Brain (organoid and tissue), 16 donors: ENCODE measurements at places on chromosomes 5 and 9. TPM values are rescaled to one million over a fixed set of nuclear protein-coding genes. Genes with fewer than 3 reads are reported as not detected.

DNA sequence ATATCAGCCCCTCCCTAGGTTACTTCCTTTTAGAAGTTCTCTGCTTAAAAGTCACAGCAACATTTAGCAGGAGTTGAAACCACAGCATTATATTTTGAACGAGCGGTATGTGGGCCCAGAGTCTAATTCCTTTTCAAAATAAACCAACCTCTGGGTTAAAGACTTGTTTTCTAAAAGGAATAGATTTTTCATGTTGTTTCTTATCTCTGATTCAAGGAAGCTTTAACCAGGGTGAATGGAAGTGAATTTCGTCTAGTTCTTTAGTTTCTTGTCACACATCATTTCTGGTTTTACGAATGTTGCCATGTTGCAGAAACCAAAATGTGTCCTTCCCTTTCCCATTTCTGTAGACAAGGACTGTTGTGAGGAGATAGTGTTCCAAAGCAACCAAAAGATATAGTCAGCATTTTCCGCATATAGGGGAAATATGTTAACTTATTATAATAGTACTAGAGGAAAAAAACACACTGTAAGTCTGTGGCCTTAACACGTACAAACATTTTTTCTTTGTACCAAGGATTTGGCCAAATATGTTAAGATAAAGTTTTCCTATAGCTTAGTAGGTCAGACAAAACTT, 142.4 kb downstream of the PCSK5 start:
- no peak for DNase-seq

DNA sequence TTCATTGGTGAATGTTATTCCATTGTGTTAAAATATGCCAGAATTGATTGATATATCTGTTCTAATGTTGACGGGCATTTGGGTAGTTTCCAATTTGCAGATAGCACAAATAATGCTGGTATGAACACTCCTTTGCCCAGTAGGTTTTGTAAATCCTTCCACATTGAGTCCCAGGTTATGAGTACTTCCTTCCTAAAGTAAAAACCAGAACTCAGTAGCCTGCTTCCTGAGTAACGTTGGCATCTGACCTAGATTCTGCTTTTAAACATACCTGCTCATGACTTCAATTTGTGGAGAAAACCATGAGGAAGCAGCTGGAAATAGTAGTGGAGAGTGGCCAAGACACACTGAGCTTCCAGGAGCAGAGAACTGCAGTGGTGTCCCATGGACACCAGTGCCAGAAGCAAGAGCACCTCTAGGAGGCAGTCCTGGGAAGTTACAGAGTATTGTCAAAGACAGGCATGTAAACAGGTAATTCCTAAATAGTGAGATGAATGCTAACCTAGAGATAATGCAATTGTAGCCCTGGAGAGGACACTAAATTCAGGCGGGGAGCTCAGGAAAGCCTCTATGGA, 24.3 kb upstream of the RASGRF2 start:
- no peak for DNase-seq

DNA sequence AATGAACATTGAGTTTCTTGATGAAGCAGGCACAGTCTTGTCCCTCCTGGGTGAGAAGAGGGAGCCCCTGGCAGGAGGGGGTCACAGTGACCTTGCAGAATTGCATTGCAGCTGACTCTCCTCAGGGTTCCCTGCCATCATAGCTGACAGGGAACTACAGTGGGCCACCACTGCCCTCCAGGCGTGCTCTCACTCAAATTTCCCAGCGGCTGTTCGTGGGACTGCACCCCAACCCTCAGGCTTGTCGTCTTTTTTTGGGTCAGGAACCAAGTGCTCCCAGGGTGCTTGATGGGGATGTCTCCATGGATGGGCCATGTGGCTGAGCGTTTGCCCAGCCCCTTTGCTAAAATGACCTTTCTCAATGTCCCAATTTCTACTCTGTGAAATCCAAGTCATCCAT, 215.8 kb downstream of the MELK start:
- no peak for DNase-seq

DNA sequence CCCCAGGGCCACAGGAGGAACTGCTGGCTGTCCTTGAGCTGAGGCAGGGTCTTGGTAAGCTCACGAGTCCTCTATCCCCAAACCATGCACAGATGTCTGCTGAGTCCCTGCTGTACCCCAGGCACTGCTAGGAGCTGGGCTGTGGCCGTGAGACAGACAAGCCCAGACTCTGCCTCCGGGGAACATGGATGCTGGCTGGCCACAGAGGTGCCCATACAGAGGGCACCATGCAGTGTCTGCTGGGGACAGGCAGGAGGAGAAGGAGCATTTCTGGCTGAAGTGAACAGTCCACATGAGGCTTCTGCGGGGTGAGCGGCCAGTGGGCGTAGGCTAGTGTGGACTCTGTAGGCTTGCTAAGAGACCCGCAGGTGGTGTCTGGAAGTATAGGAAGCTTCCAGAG, 4.8 kb upstream of the SEC16A start:
- DNase-seq, result no peak

DNA sequence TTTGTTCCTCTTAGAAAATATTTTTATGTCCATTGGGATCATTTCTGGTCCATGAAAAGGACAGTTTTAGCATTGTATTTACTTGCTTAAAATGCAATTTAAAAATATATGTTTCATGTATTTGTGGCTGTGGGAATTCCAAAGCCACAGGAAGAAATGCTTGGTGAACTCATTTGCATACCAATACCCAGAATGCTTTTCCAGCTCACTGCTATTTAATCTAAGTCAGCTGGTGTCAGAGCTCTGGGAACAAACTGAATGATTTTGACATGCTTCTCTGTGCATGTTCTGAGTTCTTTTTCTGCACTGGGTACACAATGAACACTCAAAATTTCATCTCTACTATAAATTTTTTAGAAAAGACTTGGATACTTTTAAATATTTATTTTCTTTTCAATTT, 482.8 kb upstream of the ARRDC3 start:
- peak; percentile 31 for DNase-seq

DNA sequence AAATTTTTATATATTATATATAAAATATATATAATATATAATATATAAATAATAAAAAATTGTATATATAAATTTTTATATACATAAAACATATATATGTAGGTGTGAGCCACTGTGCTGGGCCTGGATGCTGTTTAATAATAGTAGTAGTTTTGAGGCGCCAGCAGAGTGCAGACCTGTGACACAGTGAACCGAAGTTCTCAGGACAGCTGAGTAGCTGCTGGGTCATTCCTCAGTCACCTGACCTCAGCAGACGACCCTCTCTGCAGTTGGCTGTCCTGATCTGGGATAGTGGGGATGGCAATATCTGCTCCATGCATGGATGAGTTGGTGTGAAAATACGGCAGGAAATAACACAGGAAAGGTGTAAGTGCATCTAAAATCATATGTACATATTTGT, 3.3 kb upstream of the SNX18 start:
- no peak for DNase-seq

- DNase-seq, result no peak
Observed at GRCh38 chr5:179235416-179236400, 109.6 kb downstream of the ADAMTS2 start.

RNF183 gene
- 6.0 TPM for polyA plus RNA-seq

NMUR2 gene
- not detected for polyA plus RNA-seq

GPR151 gene
- polyA plus RNA-seq, result not detected
